ENCODE measurements at places on chromosomes 12 and 14. TPM values are rescaled to one million over a fixed set of nuclear protein-coding genes. Genes with fewer than 3 reads are reported as not detected.
A peak's percentile ranks its signal among the peaks of the same experiment; 100 is the strongest.

DNA sequence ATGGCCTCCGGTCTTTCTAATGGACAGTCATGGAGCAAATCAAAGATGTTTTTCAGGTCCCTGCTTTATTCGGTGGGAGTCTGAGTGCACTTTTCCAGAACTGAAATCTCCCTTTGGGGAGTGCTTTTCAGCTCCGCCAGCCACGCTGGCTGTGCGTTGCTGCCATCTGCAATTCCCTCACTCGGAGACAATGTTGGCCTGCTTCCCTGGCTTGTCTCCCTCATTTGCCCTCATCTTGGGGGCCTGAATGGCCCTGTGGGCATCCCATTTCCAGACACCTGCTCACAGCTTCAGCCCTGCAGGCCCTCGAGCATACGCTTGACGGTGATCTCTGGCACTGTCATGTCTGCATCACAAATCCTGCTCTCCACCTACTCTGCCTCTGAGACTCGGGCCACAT lies 103.8 kb downstream of the CCDC92 start:
- DNase-seq: no peak

The ACOT6 gene
- total RNA-seq: not detected

DNA sequence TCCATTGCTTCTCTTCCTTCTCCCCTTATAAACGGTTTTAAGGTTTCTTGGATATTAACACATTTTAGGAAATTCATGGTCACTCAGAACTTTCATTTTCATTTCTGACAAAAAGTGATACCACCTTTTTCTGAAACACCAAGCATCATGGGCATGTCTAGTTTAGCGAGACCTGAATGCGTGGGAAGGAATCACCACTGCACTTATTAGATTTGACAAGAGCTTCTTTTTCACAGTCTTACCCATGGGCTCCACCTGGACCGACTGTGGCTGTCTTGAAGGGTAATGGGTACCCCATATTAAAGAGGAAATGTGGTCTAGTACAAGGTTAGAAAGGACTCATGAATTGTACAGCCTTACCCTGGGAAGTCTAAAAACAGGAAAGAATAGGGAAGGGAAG lies 95.4 kb downstream of the KCNK10 start:
- DNase-seq: no peak

DNA sequence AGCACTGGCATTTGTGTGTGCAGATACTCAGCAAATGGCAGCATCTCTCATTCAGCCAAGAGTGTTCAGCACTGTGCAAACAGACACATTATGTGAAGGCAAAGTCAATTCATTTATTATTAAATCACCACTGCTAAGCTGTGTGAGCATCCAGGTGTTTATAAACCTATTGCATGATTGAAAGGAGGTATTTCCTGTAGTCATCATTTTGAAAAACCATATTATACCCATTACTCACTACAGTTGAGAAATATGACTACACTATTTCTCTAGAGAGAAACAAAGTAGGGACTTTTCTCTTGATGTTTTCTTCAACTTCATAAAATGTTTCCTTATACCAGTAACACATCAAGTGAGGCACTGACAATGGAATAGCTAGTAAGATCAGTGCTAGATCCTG lies 13.7 kb downstream of the SPX start:
- no peak for DNase-seq

GRCh38 chr12:109705291-109705690 lies 8.3 kb upstream of the FAM222A start:
- DNase-seq: no peak

GRCh38 chr14:100620255-100621100 lies 33.3 kb upstream of the BEGAIN start:
- DNase-seq: no peak

The TMX1 gene
- 12.5 TPM for total RNA-seq

The NINJ2 gene
- total RNA-seq: 5.5 TPM

DNA sequence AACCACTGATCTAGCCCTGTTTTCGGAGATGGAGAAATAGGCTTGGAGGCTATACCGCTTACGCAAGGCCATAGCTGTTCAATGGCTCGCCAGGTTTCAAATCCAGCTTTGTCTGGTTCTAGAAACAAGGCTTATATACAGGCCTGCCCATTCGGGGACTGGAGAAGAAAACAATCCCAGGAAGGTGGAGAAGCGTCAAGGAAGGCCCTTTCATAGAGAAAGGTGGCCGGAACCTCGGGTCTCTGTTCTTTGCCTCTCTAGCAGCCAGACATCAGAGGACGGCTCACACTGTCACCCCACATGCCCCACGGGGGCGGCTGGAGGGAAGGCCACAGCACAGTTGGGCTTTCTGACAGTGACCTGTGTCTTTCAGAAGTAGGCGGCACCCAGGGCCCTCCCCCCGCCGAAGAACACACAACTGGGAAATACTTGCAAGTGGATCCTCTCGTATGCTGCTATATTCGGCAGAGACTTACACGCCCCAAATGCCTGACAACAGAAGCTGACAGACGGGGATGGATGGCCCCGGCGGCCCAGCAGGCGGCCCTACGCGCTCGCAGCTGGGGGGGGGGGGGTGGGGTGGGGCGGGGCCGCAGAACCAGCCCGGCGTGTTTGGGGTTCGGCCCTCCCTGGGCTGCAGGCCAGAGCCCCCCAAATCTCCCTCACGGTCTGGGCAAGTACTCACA lies 4.5 kb upstream of the SETD1B start:
- peak; percentile 86 for DNase-seq

DNA sequence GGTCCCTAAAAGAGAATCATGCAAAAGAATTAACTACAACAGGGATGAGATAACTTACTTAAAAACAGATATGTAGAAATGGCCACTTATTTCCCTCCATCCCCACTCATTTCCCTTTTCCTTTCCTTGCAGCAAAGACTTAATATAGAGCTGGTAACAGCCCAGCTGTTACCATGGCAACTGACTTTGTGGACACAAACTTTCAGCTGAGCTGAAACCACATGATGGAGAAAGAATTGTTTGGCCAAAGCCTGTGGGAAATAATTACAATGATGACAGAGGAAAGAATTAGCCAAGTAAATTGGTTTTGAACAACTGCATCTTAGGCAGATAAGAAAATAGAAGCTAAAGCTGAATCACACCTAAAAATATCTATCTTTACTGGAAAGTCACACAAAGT lies 364.9 kb downstream of the GALC start:
- DNase-seq: peak; percentile 53

The RDH12 gene
- total RNA-seq: not detected

- DNase-seq: no peak
Measured at GRCh38 chr14:52836063-52836462, 44.7 kb upstream of the GNPNAT1 start.

GRCh38 chr12:62957233-62957953 lies 22.4 kb upstream of the PPM1H start:
- DNase-seq: no peak

- no peak for DNase-seq
Measured at GRCh38 chr12:52667509-52667908, 12.7 kb downstream of the KRT1 start.

GRCh38 chr12:2682296-2683251 lies 112.2 kb upstream of the FKBP4 start:
- no peak for DNase-seq

DNA sequence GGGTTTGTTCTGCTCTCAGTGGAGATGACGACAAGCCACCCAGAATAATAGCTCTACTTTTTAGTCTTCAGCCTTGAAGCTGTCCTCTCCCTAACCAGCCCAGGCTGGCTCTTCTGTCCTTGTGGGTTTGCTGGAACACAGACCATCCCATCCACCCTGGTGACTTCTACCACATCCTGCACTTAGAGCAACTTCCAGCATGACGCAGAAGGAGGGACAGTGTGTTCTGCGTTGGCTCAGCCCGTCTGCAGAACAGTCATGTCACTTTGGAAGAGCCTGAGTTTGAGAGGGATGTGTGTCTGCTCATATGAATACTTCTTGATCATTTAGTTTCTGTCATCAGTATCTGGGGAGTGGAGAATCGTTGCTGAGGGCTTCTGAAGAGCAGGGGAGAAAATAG lies 198.0 kb downstream of the CACNA1C start:
- no peak for DNase-seq

The BATF gene
- 0.53 TPM for total RNA-seq

The FAM186B gene
- 0.24 TPM for total RNA-seq

- no peak for DNase-seq
Measured at GRCh38 chr12:17810399-17810798, 279.6 kb downstream of the RERGL start.

The ANKLE2 gene
- total RNA-seq: 34.1 TPM

- no peak for DNase-seq
Measured at GRCh38 chr14:54451121-54451601, 10.0 kb upstream of the CNIH1 start.

DNA sequence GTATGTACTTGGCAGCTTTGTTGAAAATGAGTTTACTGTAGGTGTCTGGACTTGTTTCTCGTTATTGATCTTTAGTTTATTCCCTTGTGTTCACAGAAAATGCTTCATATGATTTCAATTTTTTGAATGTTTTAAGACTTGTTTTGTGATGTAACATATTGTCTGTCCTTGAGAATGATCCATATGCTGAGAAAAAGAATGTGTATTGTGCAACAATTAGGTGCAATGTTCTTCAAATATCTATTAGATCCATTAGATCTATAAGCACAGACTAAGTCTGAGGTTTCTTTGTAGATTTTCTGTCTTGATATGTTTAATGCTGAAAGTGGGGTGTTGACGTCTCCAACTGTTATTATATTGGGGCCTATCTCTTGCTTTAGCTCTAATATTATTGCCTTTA lies 879.6 kb upstream of the LRFN5 start:
- DNase-seq: no peak

GRCh38 chr12:75692876-75693275 lies 181.5 kb upstream of the KRR1 start:
- no peak for DNase-seq

The TCL1B gene
- total RNA-seq: not detected

DNA sequence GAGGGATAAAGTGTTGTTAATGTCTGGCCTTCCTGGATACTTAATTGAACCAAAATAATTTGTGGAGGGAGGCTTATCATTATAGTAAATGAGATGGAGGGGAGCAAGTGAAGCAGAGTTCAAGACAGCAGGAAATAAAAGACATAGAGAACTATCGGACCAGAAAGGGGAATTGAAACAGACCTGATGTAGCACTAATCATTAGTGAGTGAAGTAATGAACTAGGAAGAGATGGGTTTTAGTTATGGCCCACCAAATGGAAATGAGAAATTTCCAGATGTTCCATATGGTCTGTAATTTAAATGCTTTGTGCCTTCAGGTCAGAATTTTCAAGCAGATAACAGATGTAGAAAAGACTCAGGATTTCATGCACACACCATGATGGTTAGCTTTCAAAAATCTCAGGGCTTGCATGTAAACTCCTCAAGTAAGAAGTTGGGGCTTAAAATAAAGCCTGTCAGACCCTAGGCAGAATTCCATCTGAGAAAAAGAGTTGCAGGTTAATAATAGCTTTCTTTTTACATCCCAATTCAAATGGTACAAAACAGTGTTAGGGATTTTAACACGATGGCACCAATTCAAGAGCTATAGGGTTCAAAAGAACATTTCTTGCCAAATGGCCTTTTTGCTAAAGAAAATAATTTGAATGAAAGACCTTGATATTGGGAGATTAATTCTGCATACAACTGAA lies 355.8 kb downstream of the FSCB start:
- DNase-seq: no peak

The PRKCH gene
- 25.8 TPM for total RNA-seq

- no peak for DNase-seq
Measured at GRCh38 chr12:70555081-70555480, 82.1 kb downstream of the PTPRB start.

DNA sequence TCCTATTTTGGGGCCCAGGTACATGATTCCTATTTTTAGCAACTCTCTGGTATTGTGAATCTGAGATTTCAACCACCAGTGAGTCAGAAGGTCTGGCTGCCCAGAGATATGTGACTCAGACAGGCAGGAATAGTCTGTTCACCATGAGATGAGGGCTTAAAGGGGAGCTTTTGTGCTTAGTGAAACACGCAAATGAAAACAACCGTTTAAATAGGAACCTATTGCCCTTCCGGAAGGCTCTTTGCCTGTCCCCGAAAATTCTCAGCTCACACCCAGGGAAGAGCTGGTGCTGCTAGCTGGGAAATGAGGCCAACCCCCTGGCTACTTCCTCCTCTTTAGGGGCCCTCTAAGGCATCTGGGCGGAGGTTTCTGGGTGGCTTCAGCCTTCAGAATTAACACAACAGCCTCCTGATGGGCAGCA lies 283.6 kb downstream of the CACNA1C start:
- DNase-seq: no peak

The NPAS3 gene
- 5.7 TPM for total RNA-seq

- no peak for DNase-seq
Measured at GRCh38 chr14:60840313-60840712, 105.8 kb downstream of the MNAT1 start.

The DTD2 gene
- total RNA-seq: 9.0 TPM

GRCh38 chr12:89829434-89829975 lies 120.9 kb upstream of the ATP2B1 start:
- DNase-seq: no peak
